Common myeloid progenitor, CD34-positive (primary cell): ENCODE measurements at places on chromosomes 12 and 14.

GRCh38 chr14:77950371-77951063 is 150.6 kb downstream of the ADCK1 start:
- DNase-seq, result no peak
- H3K36me3 ChIP-seq, result no peaks in the 10 kb centered on the region
- no peaks in the 10 kb centered on the region for H3K4me1 ChIP-seq
- no peaks in the 10 kb centered on the region for H3K27me3 ChIP-seq
- no peak overlapping the region for H3K27ac ChIP-seq
- no peak overlapping the region for H3K4me3 ChIP-seq

- no peaks in the 10 kb centered on the region for H3K36me3 ChIP-seq
- H3K27me3 ChIP-seq, result no peaks in the 10 kb centered on the region
- peak; percentile 71 for DNase-seq
- no peak overlapping the region for H3K27ac ChIP-seq
- peaks cover 22% of the 10 kb centered on the region for H3K4me1 ChIP-seq
Observed at GRCh38 chr14:20580242-20580641, 7.6 kb downstream of the RNASE11 start.

GRCh38 chr14:92280554-92281262 is 42.3 kb upstream of the SLC24A4 start:
- no peaks in the 10 kb centered on the region for H3K36me3 ChIP-seq
- no peak for DNase-seq
- H3K4me1 ChIP-seq, result no peaks in the 10 kb centered on the region
- no peak overlapping the region for H3K4me3 ChIP-seq
- H3K27me3 ChIP-seq, result no peaks in the 10 kb centered on the region

- peaks cover 29% of the 10 kb centered on the region for H3K4me1 ChIP-seq
- no peaks in the 10 kb centered on the region for H3K27me3 ChIP-seq
- no peak for DNase-seq
- no peak overlapping the region for H3K4me3 ChIP-seq
- no peaks in the 10 kb centered on the region for H3K36me3 ChIP-seq
Observed at GRCh38 chr12:116213014-116213413, 64.5 kb downstream of the MED13L start.

GRCh38 chr14:84885061-84885460 is 644.9 kb upstream of the FLRT2 start:
- H3K36me3 ChIP-seq, result no peaks in the 10 kb centered on the region
- no peaks in the 10 kb centered on the region for H3K4me1 ChIP-seq
- H3K27ac ChIP-seq, result no peak overlapping the region

DNA sequence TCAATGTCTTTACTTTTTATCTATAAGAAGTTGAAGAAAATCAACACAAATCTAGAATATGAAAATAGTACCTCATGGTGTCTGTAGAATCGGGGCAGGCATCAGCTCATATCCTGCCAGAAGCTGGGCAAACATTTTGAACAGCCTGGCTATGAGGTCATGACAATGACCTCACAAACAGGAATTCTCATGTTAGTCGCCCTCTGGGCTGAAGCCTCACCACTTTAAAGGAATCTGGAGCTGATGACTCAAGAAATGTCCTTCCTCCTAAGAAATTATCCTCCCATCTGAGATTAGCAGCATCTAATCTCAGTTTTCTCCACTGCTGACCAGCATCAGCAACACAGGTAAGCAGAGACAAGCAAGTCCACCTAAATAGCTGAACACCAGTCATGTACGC is 27.1 kb downstream of the CLIP1 start:
- H3K4me3 ChIP-seq, result no peak overlapping the region
- peaks cover 2% of the 10 kb centered on the region for H3K36me3 ChIP-seq
- no peaks in the 10 kb centered on the region for H3K27me3 ChIP-seq
- H3K4me1 ChIP-seq, result peaks cover under 1% of the 10 kb centered on the region
- no peak for DNase-seq
- no peak overlapping the region for H3K27ac ChIP-seq

DNA sequence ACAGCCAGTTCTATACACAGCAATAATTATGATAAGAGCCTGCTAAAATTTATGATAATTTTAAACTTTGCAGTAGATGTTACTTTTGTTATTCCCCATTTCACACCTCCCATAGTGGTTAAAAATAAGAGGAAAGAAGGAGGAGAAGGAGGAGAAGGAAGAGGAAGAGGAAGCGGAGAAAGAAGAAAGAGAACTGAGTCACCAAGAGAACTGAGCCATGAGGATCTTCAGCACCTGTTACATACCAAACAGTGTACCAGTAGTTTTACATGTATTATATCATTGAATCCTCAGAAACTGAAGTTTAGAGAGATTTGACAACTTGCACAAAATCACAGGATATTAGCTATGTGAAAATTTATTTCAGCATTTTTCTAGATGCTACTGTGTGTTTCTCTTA is 3.9 kb downstream of the CD163 start:
- H3K27me3 ChIP-seq, result no peaks in the 10 kb centered on the region
- H3K27ac ChIP-seq, result no peak overlapping the region
- no peaks in the 10 kb centered on the region for H3K36me3 ChIP-seq
- peaks cover 21% of the 10 kb centered on the region for H3K4me1 ChIP-seq
- H3K4me3 ChIP-seq, result no peak overlapping the region
- DNase-seq, result no peak

- no peaks in the 10 kb centered on the region for H3K27me3 ChIP-seq
- peaks cover 51% of the 10 kb centered on the region for H3K4me1 ChIP-seq
- H3K27ac ChIP-seq, result no peak within 1 kb of the TSS
- no peak for DNase-seq
- H3K4me3 ChIP-seq, result no peak within 1 kb of the TSS
- H3K36me3 ChIP-seq, result peaks cover 31% of the 10 kb centered on the region
Observed at GRCh38 chr14:24307575-24308341, at the start of gene CIDEB. TSS of gene CIDEB (minus strand) at chr14:24307977. CDS start at chr14:24307858, 119 bp downstream.
